ENCODE measurements at places on chromosomes 5 and 9.

DNA sequence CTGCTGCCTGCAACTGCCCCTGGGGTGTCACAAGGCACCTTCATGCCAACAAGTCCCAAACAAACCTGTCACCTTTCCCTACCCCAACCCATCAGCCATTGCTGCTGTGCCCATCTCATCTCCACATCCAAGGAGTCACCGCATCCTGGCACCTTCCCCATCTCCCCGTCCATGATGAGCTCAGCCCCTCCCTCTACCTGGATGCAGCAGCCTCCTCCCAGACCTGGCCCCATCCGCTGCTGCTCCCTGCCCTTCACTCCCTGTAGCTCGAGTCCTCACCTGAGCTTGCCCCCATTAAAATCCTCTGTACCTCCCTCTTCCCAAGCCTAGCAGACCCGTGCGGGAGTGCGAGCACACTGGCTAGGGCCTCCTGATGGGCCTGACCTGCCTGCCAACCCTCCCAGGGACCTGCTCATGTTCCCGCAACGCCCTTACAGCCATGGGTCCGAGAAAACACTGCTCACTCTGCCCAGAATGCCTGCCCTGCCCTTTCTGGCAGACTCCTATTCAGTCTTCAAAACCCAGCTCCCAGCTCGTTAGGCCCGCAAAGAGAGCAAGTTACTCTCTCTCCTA is 110.6 kb downstream of the ADAMTS2 start:
- DNase-seq: no peak

DNA sequence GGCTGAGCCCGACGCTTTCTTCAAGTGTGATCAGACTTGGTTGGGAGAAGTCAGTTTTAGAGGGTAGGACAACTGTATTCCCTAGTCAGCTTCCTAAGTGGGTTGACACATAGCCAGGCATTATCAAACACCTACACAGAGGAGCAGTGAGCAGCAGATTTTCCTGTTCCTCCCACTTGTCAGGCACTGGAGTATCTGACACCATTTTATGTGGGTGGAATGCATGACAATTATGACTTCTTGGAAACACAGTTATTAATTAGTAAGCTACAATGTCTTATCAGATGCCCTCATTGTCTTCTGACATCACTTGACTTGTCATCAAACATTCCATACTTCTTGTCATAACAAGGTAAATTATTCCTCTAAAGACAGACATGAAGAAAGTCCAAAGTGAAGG is 124.9 kb downstream of the IRX2 start:
- DNase-seq: no peak

GRCh38 chr5:91150234-91150633 is 232.9 kb downstream of the ARRDC3 start:
- no peak for DNase-seq

DNA sequence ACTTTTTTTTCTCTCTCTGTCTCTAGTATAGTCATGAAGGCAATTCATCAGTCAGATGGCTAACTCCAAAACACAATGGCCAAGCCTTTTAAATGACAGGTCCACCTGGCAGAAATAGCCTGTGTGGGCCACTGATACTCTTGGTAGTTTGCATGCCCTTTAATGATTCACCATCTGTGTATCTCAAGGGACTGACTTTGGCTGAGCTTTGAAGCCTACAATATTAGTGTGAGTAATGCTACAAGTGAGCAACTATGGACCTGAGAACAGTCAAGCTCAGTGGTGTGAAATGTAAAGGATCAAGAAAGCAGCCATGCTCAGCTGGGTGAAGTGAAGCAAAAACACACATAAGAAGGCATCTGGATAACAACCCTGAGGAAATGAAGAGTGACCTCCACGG is 506.9 kb downstream of the TLE1 start:
- no peak for DNase-seq

- DNase-seq: no peak
Measured at GRCh38 chr9:128911529-128912035, 9.2 kb upstream of the PHYHD1 start.

- no peak for DNase-seq
Measured at GRCh38 chr9:128169925-128170324, 9.9 kb downstream of the BBLN start.

- no peak for DNase-seq
Measured at GRCh38 chr9:69380811-69381210, 55.8 kb downstream of the ENTREP1 start.

DNA sequence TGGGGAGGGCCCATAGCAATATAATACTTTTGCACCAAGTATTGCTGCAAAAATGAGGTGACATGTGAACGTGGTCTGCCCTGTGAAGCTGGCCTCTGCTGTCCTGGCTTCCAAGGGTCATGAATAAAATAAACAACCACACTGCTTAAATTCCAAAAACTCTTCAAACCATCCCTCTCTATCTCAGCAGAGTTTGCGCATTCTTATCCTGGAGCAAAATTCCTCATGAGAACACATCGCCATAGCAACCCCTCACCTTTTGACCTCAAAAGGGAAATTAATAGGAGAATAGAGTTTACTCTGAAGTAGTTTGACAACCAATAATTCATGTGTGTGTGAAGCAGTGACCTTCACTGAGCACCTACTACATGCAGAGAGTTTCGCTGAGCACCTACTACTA is 342.9 kb downstream of the SPOCK1 start:
- DNase-seq: no peak

- no peak for DNase-seq
Measured at GRCh38 chr5:7320701-7321301, 75.1 kb upstream of the ADCY2 start.

GRCh38 chr9:98775831-98776441 is 20.4 kb downstream of the ANKS6 start:
- peak; percentile 86 for DNase-seq

- no peak for DNase-seq
Measured at GRCh38 chr5:57987552-57987951, 472.3 kb downstream of the PLK2 start.

GRCh38 chr5:68289498-68289897 is 73.9 kb downstream of the PIK3R1 start:
- no peak for DNase-seq

DNA sequence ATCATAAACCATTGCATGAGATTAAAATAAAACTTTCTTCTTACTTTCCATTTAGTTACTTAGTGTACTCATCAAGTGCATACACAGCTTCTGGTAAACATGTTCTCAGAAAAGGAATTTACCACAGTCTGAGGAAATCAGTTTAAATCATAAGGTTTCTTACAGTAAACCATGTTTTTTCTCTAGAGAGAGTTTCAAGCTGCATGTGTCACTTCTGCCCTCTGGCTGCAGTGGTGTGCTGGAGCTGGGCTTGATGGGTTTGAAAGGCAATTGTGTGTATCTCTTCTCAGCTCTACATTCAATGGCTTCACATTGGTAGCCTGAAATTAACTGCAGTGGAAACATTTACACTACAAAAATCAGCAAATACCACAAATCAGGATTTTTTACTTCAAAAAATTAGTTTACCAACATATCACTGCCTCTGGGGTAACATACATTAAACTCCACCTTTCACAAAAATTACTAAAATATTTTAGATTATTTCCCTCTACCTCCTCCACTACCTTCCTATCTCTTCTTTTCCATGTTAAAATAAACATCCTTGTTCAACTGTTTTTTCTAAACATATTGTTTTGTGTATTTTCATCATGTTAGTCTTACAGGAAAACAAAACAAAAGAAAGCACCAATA is 414.3 kb downstream of the ANXA1 start:
- DNase-seq: peak; percentile 4

DNA sequence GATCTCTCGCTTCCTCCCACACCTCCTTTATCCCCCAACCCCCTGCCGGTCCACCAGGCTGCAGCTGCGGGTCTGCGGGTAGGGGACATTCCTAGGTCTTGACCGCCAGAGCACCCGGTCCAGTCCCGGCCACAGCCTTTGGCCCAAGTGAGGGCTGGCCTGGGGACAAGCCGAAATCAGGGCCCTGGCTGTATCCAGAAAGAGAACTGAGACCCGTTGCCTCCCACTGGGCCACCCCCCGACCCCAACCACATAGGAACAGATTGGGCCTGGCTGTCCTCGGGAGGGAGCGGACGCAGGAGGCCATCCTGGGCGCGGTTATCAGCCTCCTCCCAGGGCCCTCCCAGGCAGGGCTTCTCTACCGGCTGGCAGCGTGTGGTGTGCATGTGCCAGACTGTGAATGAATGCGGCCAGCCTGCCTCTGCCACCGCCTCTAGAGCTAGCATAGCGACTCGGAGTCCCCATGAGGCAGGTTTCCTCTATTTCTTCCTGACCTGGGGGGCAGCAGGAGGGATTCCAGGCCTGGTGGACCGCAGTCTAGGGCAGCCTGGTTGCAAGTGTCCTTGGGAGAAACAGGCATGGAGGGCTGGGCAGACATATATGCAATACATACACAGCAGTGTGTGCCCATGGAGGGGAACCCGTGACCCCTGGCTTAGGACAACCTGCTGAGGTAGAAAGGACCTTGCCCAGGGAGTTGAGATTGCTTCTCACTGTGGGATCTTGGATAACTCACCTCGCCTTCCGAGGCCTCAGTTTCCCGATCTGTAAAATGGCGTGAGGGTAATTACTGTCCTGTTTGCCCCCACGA is 1.2 kb downstream of the N4BP3 start:
- DNase-seq: peak; percentile 87

DNA sequence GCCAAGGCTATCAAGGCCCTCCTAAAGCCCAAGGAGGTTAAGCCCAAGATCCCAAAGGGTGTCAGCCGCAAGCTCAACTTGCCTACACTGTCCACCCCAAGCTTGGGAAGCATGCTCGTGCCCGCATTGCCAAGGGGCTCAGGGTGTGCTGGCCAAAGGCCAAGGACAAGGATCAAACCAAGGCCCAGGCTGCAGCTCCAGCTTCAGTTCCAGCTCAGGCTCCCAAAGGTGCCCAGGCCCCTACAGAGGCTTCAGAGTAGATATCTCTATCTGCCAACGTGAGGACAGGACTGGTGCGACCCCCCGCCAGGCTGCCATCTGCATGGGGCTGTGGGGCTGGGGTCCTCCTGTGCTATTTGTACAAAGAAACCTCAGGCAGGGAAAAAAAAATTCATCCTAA is 3.3 kb downstream of the HOMER1 start:
- no peak for DNase-seq

GRCh38 chr9:121206516-121207370 is 5.1 kb upstream of the RAB14 start:
- no peak for DNase-seq
